Central memory CD4-positive, alpha-beta T cell (primary cell): ENCODE measurements at places on chromosomes 3 and 15.

- DNase-seq = no peak
Observed at GRCh38 chr3:158668506-158668905, 3.9 kb downstream of the LXN start.

GRCh38 chr3:187269486-187269885, 22.1 kb downstream of the MASP1 start:
- DNase-seq = no peak

GRCh38 chr15:60821462-60822061, 342.6 kb upstream of the ICE2 start:
- no peak for DNase-seq

- no peak for DNase-seq
Observed at GRCh38 chr15:28990390-28990789, 104.6 kb downstream of the APBA2 start.

GRCh38 chr3:50466177-50466576, 37.3 kb downstream of the CACNA2D2 start:
- no peak for DNase-seq

DNA sequence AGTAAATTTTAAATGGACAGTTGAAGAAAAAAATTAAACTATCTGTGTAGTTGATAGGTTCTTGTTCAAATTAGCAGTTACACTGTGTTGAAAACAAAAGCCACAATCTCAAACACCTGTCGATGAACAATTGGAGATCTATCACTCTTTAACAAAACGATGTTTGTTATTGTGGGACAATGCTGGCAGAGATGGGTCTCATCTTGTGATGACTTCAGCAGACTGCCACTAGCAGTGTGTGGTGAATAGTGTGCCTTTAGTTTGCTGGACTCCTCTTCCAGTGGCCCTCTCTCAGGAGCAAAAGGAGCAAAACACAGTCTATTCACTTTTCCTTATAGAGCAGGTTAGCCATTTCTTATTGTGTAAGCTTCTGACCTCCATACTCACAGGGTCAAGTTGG, 14.7 kb upstream of the TRIM59 start:
- DNase-seq = no peak

GRCh38 chr15:60949039-60949977, 279.8 kb downstream of the RORA start:
- no peak for DNase-seq

- no peak for DNase-seq
Observed at GRCh38 chr3:169342652-169343505, 320.6 kb downstream of the MECOM start.

DNA sequence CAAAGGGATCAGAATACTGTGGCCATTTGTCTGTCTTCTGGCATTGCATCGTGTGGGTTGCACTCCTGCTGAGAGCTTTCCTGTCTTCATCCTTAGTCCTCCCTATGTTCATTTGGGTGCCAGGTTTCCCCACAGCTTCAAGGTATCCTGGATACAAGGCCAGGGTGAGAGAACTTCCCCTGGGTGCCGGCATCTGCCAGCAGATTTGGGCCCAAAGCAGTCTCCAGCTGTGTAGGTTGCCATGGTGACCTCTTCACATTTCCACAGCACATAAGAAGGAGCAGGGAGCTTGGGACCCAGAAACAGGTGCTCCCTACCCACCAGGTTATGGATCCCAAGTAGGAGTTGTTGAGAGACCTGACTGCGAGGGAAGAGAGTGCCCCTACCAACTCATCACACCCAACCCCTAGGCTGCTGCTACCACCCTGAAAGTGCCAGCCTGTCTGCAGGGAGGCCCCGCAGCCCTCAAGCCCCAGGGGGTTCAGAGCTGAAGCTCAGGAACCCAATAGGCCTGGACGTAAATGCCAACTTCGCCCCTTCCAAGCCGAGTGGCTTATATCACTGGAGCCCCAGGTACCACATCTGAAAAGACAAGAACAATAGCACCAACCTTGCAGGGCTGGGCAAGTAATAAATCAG, 19.9 kb downstream of the TTC21A start:
- DNase-seq = no peak

DNA sequence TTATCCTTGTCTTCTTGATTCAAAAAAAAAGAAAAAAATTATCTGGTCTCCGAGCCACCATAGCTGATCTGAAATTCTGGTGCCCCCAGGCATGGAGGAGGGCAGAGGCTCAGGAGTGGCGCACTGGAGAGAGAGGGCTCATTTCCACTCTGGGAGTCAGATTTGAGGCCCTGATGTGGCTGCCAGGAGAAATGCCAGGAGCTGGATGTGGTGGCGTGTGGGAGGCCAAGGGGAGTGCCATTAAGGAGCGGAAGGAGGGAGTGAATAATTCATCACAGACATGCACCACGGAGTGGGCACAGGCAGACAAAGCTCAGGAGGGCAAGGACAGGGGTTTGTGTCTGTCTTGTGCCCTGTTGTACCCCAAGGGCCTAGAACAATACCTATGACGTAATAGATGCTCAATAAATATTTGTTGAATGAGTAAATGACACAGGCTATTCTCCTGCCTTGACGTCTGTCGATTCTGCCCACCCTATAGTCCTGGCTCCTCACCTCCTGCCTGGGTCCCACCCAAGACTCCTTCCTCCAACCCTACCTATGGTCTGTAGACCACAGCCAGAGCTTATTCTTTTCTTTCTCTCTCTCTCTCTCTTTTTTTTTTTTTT, 12.0 kb upstream of the GRIP2 start:
- DNase-seq = no peak

DNA sequence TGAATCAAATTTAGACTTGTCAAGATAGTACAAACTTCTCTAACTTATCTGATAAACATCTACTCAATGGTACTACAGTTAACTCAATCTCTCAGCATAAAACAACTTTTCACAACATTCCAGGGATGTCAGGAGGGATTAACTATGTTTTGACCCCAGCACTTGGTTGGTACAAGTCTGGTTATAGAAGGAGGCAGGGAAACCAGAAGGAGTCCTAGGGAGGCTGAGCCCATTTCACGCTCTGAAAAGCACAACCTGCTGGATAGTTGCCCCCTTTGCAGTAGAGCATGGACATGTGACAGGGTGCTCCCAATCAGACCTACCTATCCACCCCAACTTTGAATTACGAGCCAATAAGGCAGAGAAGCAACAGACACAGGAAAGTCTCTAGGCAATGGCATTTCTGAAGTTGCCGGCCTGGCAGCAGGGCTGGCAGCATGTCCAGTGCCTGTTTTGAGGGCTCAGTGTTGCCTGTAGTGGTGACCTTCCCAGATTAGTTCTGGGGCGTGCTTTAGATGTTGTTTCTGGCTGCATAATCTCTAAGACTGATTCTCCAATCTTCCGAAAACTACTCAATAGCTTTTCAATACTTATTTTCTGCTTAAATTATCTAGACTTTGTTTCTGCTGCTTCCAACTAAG, 8.2 kb downstream of the ANKUB1 start:
- DNase-seq = no peak

- no peak for DNase-seq
Observed at GRCh38 chr3:168239287-168239686, 143.6 kb upstream of the GOLIM4 start.

DNA sequence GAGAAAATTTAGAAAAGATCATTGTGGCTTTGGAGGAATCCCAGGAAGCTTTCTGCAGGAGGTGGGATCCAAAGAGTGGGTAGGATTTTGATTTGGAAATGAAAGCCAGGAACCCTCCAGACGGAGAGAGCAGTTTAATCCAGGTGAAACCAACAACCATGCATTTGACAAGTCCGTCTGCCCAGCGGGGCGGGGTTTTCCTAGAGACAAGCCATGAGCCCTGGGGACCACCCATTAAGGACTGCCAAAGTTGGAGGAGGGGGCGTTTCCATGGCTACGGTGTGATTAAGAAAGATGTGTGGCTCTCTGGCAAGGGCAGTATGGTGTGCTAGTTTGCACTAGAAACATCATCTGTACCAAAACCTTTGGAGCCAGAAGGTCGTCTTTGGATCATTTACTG, 53.4 kb downstream of the SRGAP3 start:
- DNase-seq = no peak

- DNase-seq = no peak
Observed at GRCh38 chr15:77985031-77985930, 92.2 kb downstream of the TBC1D2B start.

GRCh38 chr3:138297059-138297607, 32.5 kb downstream of the NME9 start:
- no peak for DNase-seq

DNA sequence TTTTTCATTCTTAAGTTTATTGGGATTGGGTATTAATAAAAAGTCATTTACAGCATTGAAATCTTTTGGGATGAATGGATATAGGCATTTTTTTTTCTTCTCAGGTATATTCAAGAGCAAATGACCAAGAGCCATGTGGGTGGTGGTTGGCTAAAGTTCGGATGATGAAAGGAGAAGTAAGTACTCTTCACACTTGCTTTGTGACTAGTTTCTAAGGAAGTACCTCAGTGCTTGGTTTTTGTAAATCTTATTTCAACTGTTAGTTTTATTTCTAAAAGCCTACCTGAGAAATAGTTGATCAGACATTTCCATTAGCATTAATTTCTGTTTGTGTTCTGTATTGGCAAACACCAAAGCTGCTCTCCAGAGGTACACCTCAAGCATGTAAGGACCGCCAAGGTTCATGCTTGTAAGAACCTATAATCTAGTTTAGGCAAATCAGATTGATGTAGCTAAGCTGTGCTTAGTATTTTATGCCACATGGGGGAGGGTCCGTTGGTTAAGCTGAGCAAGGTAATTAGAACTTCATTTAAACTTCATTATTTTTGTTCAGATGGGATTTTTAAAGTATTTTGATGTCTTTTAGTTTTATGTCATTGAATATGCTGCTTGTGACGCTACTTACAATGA, 35.4 kb downstream of the FXR1 start:
- DNase-seq = no peak

- DNase-seq = no peak
Observed at GRCh38 chr3:132695422-132695821, 26.8 kb downstream of the NPHP3 start.
